Natural killer cell treated with Interleukin-12 subunit alpha and Interleukin-12 subunit beta and Interleukin-15 and Interleukin-18, amount 100 ng/mL, for 72 hours (primary cell): ENCODE measurements at places on chromosomes 3 and 15.
A peak's percentile ranks its signal among the peaks of the same experiment; 100 is the strongest.

DNA sequence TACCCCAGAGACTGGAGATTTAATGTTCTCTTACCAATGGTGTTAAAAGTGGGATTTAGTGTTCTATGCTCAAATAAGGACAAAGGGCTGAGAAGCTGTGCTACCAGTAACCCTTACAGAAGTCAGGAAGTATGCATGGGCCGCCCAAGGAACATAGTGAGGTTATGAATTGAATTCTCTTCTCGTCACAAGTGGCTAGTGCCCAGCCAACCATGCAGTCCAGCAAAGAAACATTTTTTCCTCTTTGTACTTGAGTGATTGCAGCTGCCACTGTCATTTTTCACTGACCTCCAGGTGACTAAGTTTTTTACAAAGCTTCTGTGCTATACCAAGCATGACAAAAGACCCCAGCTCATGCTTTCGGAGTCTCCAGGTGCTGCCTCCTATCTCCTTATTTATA lies 110.6 kb upstream of the DCBLD2 start:
- DNase-seq: no peak

DNA sequence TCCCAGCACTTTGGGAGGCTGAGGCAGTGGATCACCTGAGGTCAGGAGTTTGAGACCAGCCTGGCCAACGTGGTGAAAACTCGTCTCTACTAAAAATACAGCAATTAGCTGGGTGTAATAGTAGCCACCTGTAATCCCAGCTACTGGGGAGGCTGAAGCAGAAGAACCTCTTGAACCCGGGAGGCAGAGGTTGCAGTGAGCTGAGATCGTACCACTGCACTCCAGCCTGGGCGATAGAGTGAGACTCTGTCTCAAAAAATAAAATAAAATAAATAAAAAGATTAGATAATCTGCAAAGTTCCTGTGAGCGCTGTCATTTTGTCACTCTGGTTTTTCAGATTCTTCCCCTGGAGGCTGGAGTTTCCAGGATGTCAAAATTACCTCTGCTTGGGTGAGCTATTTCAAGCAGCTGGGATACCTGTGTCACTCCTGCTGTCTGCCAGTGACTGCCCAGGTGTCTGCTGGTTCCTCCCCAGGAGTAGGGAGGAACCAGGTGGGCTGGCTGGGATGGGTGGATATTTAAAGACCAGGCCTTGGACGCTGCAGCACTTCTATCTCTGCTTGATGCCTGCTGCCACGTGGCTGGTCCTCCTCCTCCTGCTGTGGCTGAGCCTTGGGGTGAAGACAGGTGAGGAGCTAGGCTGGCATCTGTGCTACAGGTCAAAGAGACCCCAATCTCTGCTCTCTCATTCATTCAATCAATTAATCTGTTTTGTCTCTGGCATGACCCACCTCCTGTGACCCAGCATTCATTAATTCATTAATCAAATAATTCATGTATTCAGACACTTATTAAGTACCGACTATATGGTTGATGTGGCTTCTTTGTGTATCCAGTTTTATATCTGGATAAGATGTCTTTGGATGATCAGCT lies 19.5 kb upstream of the MUC20 start:
- peak; percentile 49 for DNase-seq

GRCh38 chr15:86444527-86444926 lies 364.9 kb downstream of the AGBL1 start:
- DNase-seq: no peak

DNA sequence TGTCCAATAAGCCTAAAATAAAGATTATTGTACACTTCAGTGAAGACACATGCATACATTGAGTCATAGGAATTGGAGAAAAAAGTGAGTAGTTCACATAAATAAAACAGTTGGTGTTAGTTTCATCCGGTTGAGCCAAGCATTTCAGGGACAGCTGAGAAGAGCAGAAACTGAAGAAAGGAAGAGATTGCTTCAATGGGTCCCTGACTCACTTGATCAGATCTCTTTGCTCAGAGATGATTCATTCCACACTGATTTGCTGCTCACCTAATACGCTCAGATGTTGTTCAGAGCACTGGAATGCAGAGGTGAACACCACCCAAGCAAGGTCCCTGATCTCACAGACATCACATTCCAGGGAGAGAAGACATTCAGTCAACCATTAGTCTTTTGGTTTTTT lies 93.7 kb downstream of the RAD18 start:
- DNase-seq: no peak

DNA sequence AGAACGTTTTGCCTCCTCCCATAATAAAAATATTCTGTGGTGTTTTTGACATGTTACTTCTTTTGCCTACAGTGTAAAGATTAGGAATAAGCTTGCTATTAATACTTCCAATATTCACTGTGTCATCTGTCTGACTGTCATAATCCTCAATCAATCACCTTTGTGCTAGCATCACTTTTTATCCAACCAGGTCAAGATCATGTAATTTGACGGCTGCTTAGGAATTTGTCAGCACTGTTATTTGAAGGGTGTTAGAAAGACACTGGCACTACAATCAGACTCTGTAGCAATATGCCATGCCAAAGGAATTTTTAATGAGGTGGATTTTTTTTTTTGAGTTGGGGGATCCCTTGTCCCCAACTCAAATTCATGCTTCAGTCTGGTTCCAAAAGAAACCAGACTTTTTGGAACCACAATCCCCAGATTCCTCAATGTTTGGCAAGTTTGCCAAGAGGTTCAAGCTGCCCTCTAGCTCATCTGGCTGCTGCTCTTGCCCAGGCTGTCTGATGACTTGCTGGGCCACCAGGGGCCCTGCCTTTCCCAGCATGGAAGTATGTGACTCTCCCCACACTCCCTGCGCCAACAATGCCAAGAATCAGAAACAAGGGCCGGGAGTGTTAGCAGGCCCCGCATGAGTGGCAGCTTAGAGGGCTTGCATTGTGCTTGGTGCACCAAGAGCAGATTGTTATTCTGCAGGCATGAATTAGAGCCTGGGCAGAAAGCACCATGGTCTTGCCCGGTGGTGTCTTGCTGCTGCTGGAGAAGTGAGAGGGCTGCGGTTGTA lies 58.6 kb upstream of the TSC22D2 start:
- no peak for DNase-seq

- DNase-seq: no peak
These were observed 132.3 kb downstream of the ZNF385D start for GRCh38 chr3:21618695-21619094.

DNA sequence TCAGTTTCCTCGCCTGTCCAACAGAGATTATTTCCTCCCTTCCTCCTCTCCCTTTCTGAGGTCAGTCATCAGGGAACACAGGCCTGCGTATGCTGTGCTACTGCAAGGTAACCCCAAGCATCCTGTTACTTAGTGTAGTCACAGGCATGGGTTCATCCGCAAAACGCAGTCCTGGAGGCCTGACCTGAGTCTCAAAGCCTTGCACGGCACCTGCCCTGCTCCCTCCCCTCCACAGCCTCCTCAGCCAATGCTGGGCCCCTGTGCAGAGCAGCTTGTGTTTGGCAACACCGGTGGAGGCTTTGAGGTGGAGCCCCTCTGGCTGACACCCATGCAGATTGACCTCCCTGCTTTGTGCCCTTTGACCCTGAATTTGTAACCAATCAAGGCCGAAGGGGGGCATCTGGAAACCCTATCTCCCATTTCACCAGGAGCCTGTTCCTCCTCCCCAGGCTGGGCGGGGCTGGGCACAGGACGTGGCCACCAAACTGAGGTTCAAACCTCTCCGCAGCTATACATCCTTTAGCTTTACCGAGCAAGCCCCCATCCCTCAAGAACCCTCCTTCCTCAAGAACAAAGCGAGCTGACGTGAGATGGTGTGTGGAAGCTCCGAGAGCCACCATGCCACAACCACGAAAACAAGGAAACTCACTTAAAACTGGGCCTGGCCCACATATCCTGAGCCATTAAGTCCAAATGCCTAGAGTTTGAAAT lies 21.5 kb downstream of the TKT start:
- DNase-seq: peak; percentile 22

DNA sequence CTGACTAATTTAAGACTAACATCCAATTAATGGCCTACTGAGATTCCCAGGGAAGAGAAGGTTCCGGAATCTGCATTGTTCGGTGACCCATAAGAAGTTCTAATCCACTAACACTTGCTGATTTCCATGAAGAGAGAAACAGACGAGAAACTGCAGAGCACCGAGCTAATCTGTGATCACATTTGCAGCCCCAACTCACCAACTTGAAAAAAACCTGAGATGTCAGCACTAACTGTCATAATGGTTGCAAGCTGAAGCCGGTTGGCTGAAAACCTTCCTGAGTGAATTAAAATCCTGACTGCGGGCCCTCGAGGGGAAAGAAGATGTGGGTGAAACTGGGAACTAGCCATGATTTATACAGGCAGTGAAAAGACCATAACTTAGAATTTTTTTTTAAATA lies 204.8 kb upstream of the IGF1R start:
- no peak for DNase-seq

DNA sequence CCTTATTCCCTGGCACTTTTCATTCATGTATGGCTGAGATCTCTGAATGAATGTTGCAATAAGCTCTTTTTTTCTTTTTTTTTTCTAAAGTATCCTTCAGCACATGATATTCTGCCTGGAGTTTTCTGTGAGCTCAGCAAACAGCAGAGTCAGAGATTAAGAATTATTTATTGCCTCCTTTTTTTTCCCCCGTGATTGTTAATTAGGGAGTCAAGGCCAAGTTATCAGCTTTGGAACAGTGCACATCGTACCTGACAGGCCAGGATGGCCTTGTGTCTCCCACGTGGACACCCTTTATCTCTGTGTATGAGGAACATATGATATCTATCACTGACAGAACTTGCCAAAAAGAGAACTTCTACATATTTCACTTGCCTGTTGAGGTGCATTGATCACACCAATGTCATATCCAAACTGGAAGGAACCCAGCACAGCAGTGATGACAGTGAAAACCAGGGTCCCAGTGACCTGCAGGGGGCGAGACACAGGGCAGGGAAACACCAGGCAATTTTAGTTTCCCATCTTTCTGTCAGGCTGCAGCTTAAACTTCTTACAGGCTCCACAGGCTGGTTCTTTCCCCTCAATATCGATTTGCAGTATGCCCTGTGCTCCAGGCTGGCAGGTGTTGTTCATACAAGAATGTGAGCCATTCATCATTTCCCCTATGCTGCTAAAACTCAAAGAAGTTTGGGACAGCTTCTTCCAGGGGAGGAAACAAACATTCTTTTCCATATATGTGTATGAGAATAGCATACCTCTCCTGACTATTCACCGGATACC lies 8.2 kb downstream of the SLC2A2 start:
- DNase-seq: no peak

DNA sequence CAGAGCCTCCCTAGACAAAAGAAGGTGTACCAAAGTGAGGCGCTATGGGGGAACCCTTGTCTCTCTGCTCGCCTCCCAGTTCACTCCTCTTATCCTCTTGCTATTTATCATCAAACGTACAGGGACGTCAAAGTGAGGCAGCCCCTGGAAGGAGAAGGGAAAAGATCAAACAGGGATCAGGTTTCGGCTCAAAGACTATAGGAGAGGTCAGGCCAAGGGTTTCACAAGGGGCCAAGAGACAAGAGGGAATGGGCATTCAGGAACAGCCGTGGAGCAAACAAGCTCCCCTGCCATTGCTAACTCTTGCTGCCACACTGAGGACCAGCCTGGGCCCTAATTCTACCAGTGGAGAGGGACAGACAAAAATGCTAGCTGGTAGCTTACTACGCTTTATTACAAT lies 168.7 kb downstream of the GREM1 start:
- DNase-seq: no peak

DNA sequence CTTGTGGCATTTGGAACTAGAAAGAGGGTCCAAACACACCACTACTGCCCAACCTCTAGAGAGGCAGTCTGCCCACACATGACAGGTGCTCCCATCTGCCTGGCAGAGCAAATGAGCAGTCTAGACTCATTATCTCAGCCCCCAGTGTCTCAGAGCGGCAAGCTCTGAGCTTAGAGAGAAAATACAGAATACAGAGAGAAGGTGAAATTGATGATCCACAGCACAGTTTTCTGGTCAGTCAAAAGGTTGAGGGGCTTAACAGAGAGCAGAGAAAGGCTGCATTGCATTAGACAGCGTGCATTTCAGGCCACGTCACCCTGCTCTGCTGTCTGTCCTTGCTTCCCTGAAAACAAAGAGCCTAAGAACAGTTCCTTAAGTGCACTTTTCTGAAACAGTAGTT lies 135.1 kb downstream of the KCNMB2 start:
- no peak for DNase-seq

- no peak for DNase-seq
These were observed 52.5 kb upstream of the CHRM5 start for GRCh38 chr15:33915571-33916407.

- no peak for DNase-seq
These were observed 766 bp upstream of the SLC12A6 start for GRCh38 chr15:34338347-34338746.

DNA sequence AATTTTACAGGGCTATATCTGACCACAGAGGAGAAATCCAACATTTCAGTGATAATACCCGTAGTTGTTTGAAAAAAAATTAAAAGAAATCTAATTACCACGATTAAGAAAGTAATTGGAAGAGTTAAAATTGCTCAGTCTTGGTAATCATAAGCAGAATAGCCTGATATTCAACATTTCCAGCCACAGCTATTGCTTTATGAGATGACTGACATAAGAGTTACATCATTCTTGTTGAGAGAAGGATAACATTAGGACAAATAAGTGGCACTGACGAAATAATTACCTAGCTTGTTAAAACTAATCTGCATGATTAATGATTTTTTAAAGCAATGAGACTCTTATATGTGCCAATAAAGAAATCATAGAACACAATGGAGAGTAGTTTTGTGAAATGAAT lies 825.0 kb upstream of the GBE1 start:
- DNase-seq: no peak

DNA sequence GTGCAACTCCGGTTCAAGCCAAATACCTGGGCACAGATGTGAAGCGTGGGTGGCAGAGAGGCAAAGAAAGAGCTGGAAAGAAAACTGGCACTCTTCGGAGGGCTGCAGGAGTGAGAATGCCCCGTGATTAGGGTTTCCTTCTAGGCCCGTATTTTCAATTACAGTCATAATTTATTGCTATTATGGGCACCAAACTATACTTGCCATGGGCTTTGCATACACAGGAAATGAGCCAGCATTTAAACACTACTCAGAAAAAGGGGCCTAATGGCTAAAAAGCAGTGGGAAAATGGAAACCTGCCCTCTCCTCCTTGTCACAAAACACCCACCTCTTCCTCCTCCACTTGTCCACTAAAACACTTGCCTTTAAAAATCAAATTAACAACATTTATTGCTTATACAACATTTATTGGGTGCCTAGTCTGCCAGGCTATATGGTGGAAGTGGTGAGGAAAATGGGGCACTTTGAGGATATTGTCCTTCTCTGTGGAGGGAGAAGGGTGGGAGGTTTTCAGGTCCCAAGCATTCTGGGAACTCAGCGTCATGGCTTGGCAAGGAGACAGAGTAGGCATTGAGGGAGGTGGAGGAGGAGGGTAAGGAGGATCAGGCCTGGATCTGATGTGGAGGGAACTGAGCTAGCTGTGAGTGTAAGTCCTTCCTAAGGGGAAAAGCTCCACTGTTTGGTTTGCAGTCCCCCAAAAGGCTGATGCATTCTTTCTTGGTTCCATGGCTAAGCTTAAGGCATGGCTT lies 160.9 kb downstream of the SLCO3A1 start:
- DNase-seq: no peak
